Activated naive CD4-positive, alpha-beta T cell (primary cell): ENCODE measurements at places on chromosomes 2 and 18.

DNA sequence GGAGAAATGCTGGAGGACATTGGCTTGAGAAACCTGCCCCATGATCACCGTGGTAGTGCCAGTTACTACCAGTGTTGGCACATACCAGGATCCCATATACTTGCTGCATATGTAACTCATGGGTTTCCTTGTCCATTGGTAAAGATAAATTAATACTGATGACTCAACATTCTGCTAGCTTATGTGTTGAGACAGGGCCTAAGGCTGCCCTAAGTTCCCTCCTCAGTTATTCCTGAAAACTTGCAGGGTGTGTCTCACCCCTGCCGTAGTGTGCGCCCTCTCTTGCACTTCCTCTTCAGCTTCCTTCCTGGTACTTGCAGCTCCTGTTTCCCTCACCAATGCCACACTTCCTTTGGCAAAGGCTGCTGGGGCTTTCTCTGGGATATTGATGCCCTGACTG lies 4.3 kb upstream of the INO80C start:
- no peak for DNase-seq

- no peak for DNase-seq
Measured at GRCh38 chr2:181780047-181780651, 99.8 kb upstream of the NEUROD1 start.

DNA sequence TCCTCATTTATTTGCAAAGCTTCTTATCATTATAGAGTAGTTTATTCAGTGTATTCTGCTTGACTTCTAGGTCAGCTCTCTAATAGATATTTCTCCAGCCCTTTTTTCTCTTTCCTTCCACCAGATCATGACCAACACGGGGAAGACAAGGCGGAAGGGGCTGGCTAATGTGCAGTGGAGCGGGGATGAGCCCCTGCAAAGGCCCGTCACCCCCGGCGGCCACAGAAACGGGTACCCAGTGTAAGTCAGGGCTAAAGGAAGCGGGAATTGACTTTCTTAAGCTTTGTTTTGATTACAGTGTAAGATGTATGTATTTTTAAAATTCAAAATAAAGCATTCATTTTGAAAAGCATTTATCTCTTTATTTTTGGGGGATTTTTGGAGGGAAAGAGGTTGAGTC lies 50.7 kb upstream of the B3GNT7 start:
- DNase-seq: no peak

DNA sequence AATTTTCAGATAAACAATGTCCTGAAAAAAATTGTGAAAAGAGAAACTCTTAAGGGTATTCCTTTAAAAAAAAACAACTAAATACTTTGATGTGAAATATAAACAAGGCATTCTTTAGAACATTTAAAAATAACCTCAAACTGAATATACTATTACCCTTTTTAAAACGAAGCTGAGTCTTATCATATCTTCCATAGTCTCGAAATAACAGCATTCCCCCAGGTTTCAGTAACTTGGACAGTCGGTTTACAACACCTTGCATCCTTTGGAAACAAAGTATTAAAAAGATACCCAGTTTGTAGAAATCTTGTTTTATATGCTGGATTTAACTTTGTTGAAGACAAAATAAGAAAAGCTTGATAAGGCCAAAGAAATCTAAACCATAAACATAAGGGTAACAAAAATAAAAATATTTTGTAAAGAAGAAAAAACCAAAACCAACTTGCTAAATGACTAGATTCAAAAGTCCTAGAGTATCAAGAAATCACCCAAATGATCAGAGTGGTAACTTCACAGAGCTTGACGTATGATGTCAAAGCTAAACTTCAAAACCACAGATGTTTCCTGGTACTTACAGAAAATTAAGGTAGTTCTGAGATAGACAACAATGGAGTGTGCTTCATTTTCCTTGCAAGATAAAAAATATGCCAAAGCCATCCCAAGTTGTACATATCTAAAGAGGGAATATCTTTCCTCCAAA lies 107.8 kb downstream of the METTL8 start:
- no peak for DNase-seq

- DNase-seq: no peak
Measured at GRCh38 chr18:37483221-37483971, 82.2 kb downstream of the CELF4 start.

GRCh38 chr18:45103319-45104048 lies 422.8 kb downstream of the SETBP1 start:
- no peak for DNase-seq

GRCh38 chr18:24514439-24514838 lies 54.0 kb downstream of the HRH4 start:
- no peak for DNase-seq

DNA sequence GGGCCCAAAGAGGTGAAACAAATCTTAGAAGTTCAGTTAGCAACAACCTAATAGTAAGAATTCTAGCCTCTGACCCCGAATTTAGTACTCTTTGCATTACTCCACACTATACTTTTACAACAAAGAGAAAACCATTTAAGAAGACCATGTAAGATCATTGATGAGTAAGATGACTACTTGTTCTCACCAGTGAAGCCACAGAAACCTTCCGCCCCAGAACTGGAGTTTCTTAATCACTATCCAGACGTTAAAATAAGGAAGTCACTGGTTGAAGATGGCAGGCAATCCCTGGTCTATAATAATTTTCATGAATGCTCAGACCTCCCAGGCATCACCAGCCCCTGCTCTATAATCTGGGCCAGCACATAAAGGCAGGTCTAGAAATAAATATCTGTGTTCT lies 95.0 kb downstream of the TMEM163 start:
- no peak for DNase-seq

DNA sequence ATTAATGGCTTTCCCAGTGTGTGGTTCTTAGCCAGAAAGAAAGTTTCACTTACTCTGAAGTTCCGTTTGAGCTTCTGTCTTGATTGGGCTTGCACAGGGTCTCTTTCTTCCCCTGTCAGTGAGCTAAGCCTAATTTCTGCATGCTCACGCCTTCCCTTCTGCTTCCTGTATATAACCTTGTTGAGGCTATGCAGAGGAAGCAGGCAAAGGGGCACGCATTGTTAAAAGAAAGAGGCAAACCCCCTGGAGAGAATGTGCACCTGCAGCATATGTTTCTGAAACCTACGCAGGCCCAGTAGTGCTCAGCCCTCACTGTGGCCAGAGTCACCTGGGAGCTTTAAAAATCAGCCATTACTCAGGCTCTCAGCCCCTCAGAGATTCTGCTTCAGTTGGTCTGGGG lies 14.5 kb upstream of the PLA2R1 start:
- DNase-seq: no peak

DNA sequence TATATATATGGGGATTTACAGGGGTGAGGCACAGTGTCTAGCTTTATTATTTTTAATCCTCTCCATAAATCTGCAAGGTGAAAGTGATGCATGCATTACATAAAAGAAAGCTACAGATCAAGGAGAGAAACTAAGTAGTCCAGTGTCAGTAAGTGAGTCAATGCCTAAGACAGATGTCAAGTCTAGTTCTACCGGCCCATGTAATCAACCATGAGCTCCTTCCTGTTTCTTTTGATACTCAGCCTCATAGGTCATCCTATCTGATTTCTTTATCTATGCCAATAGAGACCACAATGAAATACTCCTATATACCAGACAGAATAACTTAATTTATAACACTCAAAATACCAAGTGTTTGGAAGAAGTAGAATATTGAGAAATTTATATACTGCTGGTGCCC lies 20.2 kb upstream of the GYPC start:
- no peak for DNase-seq

- no peak for DNase-seq
Measured at GRCh38 chr18:78656346-78656925, 323.2 kb upstream of the SALL3 start.

DNA sequence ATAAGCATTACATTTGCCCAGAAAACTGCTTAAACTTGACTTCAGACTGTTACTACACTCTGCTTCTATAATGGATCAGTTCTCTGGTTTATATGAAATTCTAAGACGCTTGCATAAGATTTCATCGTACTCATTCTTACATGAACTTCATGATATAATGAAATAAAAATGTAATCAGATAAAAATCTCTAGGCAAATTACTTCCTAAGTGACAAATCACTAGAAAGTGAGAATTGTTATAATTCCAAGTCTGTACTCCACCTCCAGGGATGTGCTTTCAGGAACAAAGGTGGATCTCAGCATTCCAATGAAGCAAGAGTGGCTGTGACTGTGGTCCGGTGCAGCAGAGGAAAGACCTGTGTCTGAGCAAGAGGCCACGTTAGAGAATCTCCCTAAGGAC lies 226.2 kb downstream of the PIEZO2 start:
- DNase-seq: no peak

GRCh38 chr2:119546447-119546767 lies 2.2 kb downstream of the CFAP221 start:
- DNase-seq: no peak

- no peak for DNase-seq
Measured at GRCh38 chr2:184346338-184346862, 251.9 kb upstream of the ZNF804A start.

GRCh38 chr2:127783101-127783500 lies 27.9 kb downstream of the WDR33 start:
- no peak for DNase-seq

- no peak for DNase-seq
Measured at GRCh38 chr2:197328461-197328860, 17.9 kb upstream of the ANKRD44 start.

- DNase-seq: no peak
Measured at GRCh38 chr2:207226671-207227061, 60.9 kb upstream of the KLF7 start.

DNA sequence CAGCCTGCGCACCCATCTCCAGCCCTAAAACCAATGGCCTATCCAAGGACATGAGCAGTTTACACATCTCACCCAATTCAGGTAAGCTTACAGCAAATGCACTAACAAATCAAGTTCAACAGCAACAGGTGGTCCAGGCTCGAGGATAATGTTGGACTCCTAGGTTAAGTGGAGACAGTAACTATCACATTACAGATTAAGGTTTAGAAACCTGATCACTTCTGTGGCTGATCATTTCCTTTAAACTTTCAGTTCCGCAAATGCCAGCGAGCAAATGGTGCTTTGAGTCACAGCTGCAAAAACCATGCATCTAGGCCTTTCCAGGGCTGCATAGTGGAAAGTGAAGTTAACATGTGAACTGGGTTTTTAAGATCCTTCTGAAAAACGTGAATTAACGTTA lies 259.4 kb downstream of the GBX2 start:
- DNase-seq: no peak

GRCh38 chr2:19504400-19505198 lies 146.2 kb upstream of the OSR1 start:
- no peak for DNase-seq

DNA sequence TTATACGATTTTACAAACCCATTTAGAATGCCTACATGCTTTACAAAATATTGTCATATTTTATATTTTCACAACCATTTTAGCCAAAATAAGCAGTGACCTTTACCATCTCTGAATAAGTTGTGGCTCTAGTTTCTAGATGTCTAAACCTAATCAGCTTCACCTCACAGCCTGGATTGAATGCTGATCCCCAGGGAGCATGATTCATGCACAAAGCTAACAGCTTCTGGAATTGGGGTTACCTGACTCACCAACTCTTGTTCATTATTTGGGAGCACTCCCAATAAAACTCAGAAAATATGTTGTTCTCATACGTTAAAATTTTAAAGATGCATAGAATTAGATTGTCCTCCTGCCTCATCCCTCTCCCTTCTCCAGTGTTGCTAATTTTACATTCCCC lies 611.7 kb upstream of the NETO1 start:
- DNase-seq: no peak

DNA sequence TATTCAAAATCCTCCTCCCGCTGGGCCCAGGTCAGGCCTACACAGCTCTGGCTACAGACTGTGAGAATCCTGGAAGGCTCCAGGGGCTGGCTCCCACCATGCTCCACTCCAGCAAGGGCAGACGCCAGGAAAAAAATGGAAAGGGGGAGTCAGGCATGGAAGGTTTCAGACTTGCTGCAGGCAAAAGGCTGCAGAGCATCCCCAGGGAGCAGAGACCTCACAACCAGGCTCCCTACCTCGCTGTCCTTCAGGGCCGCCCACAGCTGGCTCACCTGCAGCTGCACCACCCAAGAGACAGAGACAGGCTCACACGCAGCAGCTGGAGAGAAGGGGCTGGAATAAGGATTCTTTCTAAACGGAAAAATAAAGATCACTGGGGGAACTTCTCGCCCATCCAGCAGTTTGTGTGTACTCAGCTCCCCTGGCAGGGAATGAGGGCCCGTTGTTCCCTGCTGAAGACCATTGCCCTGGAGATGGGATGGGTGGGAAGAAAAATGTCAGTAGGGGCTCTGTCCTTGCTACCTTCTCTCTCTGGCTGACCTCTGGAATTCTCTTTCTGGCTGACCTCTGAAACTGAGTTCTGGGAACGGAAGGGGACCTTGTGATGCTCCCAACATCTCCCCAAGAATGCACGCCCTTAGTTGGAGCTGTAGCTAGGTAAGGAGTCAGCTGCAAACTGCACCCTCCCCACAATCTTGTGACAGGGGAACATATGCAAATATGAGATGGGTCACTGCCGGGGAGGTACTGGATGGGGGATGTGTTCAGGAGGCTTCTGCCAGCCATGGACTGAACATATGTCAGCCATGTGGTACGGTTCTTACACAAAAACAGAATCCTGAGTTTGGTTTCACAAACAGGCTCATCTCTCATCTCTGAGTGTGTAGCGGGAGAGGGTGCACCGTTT lies 34.5 kb downstream of the BCL2 start:
- no peak for DNase-seq
